ENCODE measurements at places on chromosomes 5 and 9.

GRCh38 chr9:70529833-70530232 lies 115.4 kb upstream of the KLF9 start:
- DNase-seq: no peak

DNA sequence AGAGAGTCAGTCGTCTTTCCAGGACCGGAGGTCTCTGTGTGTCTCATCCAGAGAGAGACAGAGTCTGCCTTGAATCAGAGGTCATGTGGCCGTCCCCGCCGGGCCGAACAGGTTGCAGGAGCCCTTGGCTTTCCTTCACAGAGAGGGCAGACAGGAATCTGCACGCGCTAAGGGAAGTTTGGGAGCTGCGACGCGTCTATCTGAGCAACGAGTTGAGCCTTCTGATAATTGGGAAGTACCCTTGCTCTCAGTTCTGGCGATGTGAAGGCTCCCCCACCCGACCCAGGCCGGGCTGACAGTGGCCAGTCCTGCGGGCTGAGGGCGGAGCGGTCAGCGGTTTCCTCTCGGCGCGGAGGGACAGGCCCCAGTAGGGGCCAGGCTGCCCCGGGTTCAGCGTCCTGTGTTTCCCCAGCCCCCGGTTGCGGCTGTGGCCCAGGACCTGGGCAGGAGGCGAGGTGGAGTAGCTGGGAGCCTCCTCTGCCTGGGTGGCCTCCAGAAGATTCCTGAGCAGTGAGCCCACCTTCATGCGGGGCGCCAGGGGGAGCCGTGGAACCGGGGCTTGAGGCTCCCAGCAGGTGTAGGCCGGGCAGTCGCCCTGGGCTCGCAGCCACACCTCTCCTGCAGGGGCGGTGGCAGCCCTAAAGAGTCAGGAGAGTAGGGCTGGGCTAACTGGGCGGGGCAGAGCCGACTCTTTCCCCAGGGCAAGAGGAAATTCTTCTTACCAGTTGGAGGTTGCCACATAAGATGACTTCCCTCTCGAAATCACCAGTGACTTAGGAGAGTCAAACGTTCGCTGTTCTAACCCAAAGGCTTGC lies 13.9 kb downstream of the NR2F1 start:
- DNase-seq: peak; percentile 77

DNA sequence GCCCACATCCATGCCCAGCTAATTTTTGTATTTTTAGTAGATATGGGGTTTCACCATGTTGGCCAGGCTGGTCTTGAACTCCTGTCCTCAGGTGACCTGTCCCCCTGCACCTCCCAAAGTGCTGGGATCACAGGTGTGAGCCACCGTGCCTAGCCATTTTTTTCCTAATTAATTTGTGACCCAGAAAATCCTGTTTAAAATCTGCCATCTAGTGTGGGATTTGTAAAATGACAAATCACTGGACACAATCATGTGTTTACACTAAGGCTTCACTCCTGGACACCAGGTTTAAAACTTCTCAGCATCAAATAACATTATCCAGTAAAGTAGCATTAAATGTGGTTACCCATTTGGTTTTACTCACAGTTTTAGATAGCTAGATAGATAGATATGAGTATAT lies 18.6 kb upstream of the KDM4C start:
- DNase-seq: no peak

DNA sequence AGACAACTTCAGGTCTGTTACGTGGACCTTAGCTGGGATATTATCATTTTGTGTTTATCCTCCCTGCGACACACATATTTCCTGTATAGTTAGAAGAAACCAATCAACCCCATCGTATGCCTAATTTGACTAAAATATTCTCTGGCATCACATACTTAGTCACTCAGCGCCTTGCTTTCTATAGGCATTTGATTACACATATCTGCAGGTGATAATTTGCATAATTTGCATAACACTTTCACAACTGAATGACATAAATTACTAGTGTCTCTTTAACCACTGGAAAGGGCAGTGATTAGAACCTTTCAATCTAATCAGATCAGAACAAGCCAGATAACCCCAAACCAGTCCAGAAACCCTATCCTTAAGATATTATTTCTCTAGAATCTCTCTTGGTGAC lies 390.2 kb downstream of the TLR4 start:
- DNase-seq: no peak

- no peak for DNase-seq
These were observed 358.6 kb upstream of the PAPPA start for GRCh38 chr9:115794921-115795475.
